ENCODE measurements at places on chromosomes 11 and 22. TPM values are rescaled to one million over a fixed set of nuclear protein-coding genes. Genes with fewer than 3 reads are reported as not detected.

The C22orf31 gene
- total RNA-seq: not detected

- peak; percentile 86 for DNase-seq
- H3K36me3 ChIP-seq: no peaks in the 10 kb centered on the region
- H3K4me1 ChIP-seq: peaks cover 15% of the 10 kb centered on the region
- peak overlapping the region; percentile 96 for H3K4me3 ChIP-seq
Observed at GRCh38 chr11:62546929-62547625, 471 bp upstream of the AHNAK start.

- no peak overlapping the region for H3K4me3 ChIP-seq
- no peak overlapping the region for H3K27ac ChIP-seq
- DNase-seq: no peak
- H3K27me3 ChIP-seq: peaks cover 25% of the 10 kb centered on the region
Observed at GRCh38 chr22:38448945-38449745, 5.9 kb downstream of the KCNJ4 start.

The TEX12 gene
- 2.2 TPM for total RNA-seq

GRCh38 chr22:17283423-17283822 lies 64.2 kb upstream of the ADA2 start:
- H3K4me3 ChIP-seq: no peak overlapping the region
- no peaks in the 10 kb centered on the region for H3K27me3 ChIP-seq
- no peaks in the 10 kb centered on the region for H3K36me3 ChIP-seq
- H3K4me1 ChIP-seq: no peaks in the 10 kb centered on the region
- no peak for DNase-seq

DNA sequence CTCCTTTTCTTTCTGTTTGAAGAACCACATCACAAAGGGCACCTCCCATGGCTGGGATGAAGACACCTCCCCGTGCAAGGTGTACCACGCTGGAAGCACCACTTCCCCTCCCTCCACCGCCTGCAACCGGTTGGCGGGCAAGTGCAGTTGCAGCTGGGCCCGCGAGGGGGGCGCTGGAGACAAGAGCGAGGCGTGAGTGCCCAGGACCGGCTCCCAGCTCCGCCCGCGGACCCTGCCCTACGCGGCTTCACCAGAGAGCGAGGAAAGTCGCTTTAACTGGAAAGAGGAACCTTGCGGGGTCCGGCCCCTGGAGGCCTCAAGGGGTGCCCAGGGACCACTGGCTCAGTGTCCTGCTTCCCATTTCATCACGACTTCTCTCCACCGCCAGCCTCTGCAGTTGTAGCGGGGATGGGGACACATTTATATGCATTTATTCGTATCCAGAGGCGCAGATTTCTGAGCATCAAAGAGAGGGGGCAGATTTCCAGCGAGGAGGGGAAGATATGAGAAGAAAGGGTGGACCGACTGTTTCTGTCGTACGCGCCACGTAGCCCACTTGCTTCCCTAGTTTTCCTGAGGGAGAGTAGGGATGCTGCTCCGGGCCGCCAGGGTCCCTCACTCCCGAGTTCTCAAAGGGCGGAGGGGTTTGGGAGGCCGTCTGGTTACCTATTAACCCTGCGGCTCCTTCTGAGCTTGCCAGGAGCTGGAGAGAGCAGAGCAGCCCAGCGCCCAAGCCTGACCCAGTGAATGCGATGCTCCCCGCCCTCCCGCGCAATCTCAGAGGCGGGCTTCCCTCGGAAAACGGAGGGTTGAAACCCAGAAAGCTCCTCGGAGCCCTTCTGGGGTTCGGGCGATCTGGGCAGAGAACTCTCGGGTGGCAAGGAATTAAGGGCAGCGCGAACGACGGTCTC lies 3.5 kb downstream of the ESAM start:
- H3K4me3 ChIP-seq: peak overlapping the region; percentile 50
- H3K27me3 ChIP-seq: peaks cover 60% of the 10 kb centered on the region
- H3K4me1 ChIP-seq: peaks cover 7% of the 10 kb centered on the region
- peak; percentile 80 for DNase-seq

GRCh38 chr22:36580846-36581245 lies 51.9 kb upstream of the EIF3D start:
- H3K27ac ChIP-seq: no peak overlapping the region
- no peak overlapping the region for H3K4me3 ChIP-seq
- H3K4me1 ChIP-seq: peaks cover 5% of the 10 kb centered on the region
- H3K36me3 ChIP-seq: no peaks in the 10 kb centered on the region
- no peak for DNase-seq

The LRRC56 gene
- total RNA-seq: not detected

The GGT5 gene
- total RNA-seq: 0.38 TPM

DNA sequence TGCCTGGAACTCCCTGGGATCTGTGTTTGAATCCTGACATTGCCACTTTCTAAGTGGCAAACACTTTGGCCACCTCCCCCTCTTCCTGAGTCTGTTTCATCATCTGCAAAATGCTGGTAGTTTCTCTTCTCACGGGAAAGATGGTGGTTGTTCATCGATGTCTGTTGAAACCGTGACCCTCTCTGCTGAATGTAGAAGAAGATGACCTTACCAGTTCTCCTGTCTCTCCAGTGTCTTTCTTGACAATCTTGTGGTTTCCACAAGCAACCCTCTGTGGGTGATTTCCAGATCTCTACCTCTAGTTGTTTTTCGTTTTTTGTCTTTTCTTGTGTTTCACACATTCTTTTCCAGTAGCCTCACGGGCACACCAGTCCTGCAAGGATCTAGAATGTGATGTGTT lies 27.5 kb downstream of the ZBTB16 start:
- H3K36me3 ChIP-seq: no peaks in the 10 kb centered on the region
- no peaks in the 10 kb centered on the region for H3K4me1 ChIP-seq
- DNase-seq: no peak
- no peak overlapping the region for H3K4me3 ChIP-seq
- no peak overlapping the region for H3K27ac ChIP-seq

GRCh38 chr11:69703768-69704507 lies at the start of gene FGF19:
FGF19 (minus strand) TSS chr11:69704022; CDS start chr11:69703876, 146 bp downstream.
- H3K27ac ChIP-seq: no peak within 1 kb of the TSS
- H3K27me3 ChIP-seq: peaks cover 83% of the 10 kb centered on the region
- H3K36me3 ChIP-seq: no peaks in the 10 kb centered on the region
- peak within 1 kb of the TSS; percentile 27 for H3K4me3 ChIP-seq
- H3K4me1 ChIP-seq: no peaks in the 10 kb centered on the region

- no peaks in the 10 kb centered on the region for H3K27me3 ChIP-seq
- H3K4me1 ChIP-seq: peaks cover 24% of the 10 kb centered on the region
- peak overlapping the region; percentile 20 for H3K27ac ChIP-seq
- no peak overlapping the region for H3K4me3 ChIP-seq
- no peaks in the 10 kb centered on the region for H3K36me3 ChIP-seq
Observed at GRCh38 chr11:6249770-6250555, 9.7 kb upstream of the CCKBR start.

The RAB36 gene
- 3.5 TPM for total RNA-seq

DNA sequence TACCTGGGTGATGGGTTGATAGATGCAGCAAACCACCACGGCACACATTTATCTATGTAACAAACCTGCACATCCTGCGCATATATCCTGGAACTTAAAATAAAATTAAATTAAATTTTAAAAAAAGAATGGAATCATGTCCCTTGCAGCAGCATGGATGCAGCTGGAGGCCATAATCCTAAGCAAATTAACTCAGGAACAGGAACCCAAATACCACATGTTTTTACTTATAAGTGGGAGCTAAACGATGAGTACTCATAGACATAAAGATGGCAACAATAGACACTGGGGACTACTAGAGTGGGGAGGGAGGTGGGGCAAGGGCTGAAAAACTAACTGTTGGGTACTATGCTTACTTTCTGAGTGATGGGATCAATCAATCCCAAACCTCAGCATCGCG lies 40.9 kb downstream of the CWC15 start:
- peak; percentile 19 for DNase-seq
- peak overlapping the region; percentile 91 for H3K27ac ChIP-seq
- H3K4me3 ChIP-seq: no peak overlapping the region
- H3K36me3 ChIP-seq: no peaks in the 10 kb centered on the region

DNA sequence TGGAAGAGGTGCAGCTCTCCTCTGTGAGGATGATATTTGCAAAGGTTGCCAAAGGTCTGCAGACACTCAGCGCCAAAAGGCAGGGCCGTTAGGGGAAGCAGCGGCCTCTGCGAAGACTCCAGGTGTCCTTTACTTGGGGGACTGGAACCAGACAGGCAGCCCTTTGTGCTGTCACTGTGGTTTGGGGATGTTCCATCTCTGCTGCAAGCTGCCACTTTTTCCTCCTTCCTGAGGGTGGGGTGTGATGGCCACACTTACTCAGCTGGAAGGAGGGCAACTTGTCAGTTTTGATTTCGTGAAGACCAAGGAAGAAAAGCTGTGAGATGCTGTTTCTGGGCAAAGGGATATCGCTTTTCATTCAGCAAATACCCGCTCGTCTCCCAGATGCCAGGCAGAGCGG lies 96.5 kb upstream of the PRR5 start:
- H3K36me3 ChIP-seq: no peaks in the 10 kb centered on the region
- H3K27ac ChIP-seq: no peak overlapping the region
- H3K4me1 ChIP-seq: no peaks in the 10 kb centered on the region
- no peak overlapping the region for H3K4me3 ChIP-seq
- H3K27me3 ChIP-seq: peaks cover 8% of the 10 kb centered on the region
- no peak for DNase-seq

GRCh38 chr22:48520884-48521588 lies 1306.6 kb downstream of the BRD1 start:
- no peak for DNase-seq
- H3K4me3 ChIP-seq: no peak overlapping the region
- H3K27ac ChIP-seq: no peak overlapping the region
- no peaks in the 10 kb centered on the region for H3K27me3 ChIP-seq
- no peaks in the 10 kb centered on the region for H3K4me1 ChIP-seq

DNA sequence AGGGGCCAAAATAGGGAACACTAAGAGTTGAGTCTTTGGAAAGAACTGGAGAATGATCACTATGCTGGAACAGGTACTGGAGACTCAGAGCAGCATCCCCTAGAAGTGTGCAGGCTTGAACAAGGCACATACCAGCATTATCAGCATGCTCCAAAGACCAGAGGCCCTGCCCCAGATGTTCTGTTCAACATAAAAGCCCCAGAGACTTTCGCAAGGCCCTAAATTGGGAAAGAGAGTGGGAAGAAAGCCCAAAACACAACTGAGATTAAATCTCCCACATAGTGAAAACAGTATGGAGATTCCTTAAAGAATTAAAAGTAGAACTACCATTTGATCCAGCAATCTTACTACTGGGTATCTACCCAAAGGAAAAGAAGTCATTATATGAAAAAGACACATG lies 9.4 kb downstream of the CNGA4 start:
- H3K27me3 ChIP-seq: no peaks in the 10 kb centered on the region
- DNase-seq: peak; percentile 58
- H3K27ac ChIP-seq: no peak overlapping the region

GRCh38 chr11:60390419-60390818 lies 5.8 kb upstream of the MS4A14 start:
- H3K36me3 ChIP-seq: no peaks in the 10 kb centered on the region
- no peak overlapping the region for H3K27ac ChIP-seq
- DNase-seq: no peak
- no peaks in the 10 kb centered on the region for H3K27me3 ChIP-seq

DNA sequence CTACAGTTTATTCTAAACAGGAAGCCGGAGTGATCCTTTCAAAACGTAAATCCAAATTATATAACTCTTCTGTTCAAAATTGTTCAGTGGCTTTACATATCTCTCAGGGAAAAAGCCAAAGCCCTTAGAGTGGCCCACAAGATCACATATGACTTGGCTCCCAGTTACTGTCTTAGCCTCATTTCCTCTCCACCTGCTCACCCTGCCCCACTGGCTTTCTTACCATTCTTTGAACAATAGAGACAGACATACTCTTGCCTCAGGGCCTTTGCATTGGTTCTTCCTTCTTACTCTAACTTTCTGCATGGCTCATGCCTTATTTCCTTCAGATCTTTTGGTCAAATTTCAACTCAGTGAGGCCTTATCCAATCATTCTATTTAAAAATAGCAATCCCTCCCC lies 52.1 kb downstream of the STIM1 start:
- peaks cover 22% of the 10 kb centered on the region for H3K4me1 ChIP-seq
- H3K27me3 ChIP-seq: no peaks in the 10 kb centered on the region
- DNase-seq: no peak

The TSPAN18 gene
- not detected for total RNA-seq

DNA sequence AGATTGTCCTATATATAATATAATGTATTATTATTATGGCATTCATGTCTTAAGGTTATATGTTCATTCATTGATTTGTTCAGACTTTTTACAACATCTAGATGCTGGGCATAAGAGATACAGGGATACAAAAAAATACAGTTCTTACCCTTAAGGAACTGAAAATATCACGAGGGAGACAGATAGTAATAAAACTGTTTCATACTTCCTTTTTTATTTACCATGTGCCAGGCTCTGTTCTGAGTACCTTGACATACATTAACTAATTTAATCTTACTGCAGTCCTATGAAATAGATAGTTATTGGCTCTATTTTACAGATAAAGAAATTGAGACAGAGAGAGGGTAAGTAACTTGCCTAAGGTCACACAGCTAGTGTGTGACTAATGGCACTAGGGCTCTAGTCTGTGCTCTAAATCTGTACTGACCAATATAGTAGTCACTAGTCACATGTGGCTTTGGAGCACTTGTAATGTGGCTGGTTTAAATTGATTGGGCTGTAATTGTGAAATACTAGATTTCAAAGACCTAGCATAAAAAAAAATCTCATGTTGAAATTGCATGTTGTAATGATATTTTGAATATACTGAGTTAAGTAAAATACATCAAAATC lies 21.3 kb downstream of the TRIM44 start:
- H3K36me3 ChIP-seq: 0 out of 2 replicates have a peak, but pooled peaks cover 6% of the 10 kb centered on the region
- peak; percentile 58 for DNase-seq
- H3K27me3 ChIP-seq: no peaks in the 10 kb centered on the region
- H3K27ac ChIP-seq: no peak overlapping the region
- H3K4me1 ChIP-seq: peaks cover 12% of the 10 kb centered on the region
- no peak overlapping the region for H3K4me3 ChIP-seq

- no peak overlapping the region for H3K27ac ChIP-seq
- DNase-seq: no peak
Observed at GRCh38 chr11:127143251-127143650, 142.7 kb upstream of the KIRREL3 start.

- H3K4me3 ChIP-seq: no peak overlapping the region
- H3K27me3 ChIP-seq: no peaks in the 10 kb centered on the region
- DNase-seq: no peak
- no peaks in the 10 kb centered on the region for H3K36me3 ChIP-seq
Observed at GRCh38 chr22:26974034-26974433, 316.6 kb downstream of the MIAT start.

The MS4A6E gene
- total RNA-seq: not detected

The MS4A12 gene
- total RNA-seq: not detected

The CCDC83 gene
- total RNA-seq: not detected

DNA sequence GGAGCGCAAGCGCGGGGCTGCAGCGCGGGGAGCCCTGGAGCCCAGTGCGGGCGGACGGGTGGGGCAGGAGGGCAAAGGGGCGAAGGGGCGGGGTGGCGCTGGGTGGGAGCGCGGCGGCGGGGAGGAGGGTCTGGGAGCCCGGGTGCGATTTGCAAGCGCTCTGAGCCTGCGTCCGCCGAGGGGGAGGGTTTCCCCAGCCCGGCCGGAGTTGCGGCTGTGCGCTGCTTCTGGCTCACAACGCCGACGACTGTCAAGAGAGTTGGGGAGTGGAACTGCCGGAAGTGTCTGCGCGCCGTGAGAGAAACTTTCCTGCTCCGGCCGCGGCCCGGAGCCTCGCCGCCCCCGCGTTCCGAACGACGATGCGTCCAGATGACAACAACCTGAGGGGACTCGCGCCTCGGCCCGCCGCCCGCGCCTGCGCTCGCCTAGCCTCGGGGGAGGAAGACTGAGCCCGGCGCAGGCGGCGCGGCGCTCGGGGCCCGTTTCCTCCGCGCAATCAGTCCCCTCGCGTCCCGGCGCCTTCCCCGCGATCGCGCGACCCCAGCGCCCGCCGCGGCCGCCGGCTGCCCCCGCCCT lies at the start of gene ARHGAP42:
Gene ARHGAP42 (plus strand): TSS at position 235 of the 576 bp plus-strand sequence. CDS start 391 bp downstream, outside the sequence.
- H3K4me1 ChIP-seq: peaks cover 10% of the 10 kb centered on the region
- 0 out of 2 replicates have a peak within 1 kb of the TSS, but pooled peaks have one; percentile 2 for H3K27ac ChIP-seq
- peak; percentile 71 for DNase-seq
- peak within 1 kb of the TSS; percentile 91 for H3K4me3 ChIP-seq
- H3K27me3 ChIP-seq: no peaks in the 10 kb centered on the region
